ENCODE measurements at places on chromosomes 7 and 10.

DNA sequence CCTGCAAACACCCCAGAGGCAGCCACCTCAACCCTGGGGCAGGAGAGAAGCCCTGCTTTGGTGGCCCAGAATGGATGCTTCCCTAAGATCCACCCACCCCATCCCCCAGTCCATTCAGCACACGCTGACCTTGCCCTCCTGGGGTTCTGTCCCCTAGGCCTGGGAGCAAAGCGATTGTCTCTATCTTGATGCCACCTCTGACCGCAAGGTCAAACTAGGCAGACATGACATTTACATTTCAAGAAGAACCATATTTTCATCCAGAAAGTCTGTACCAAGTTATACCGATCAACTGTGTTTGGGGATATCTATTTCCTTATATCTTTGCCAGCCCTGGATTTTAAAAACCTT is 23.0 kb downstream of the MAT1A start:
- no peak for DNase-seq

- peak; percentile 32 for DNase-seq
Measured at GRCh38 chr10:118568327-118568848, 27.1 kb downstream of the PRLHR start.

- DNase-seq: peak; percentile 66
Measured at GRCh38 chr7:137146552-137147337, 196.8 kb downstream of the PTN start.

GRCh38 chr10:130579913-130580312 is 443.7 kb downstream of the GLRX3 start:
- no peak for DNase-seq

- no peak for DNase-seq
Measured at GRCh38 chr10:1177936-1178335, 121.8 kb downstream of the WDR37 start.

GRCh38 chr7:148436571-148436970 is 154.0 kb upstream of the C7orf33 start:
- DNase-seq: no peak

DNA sequence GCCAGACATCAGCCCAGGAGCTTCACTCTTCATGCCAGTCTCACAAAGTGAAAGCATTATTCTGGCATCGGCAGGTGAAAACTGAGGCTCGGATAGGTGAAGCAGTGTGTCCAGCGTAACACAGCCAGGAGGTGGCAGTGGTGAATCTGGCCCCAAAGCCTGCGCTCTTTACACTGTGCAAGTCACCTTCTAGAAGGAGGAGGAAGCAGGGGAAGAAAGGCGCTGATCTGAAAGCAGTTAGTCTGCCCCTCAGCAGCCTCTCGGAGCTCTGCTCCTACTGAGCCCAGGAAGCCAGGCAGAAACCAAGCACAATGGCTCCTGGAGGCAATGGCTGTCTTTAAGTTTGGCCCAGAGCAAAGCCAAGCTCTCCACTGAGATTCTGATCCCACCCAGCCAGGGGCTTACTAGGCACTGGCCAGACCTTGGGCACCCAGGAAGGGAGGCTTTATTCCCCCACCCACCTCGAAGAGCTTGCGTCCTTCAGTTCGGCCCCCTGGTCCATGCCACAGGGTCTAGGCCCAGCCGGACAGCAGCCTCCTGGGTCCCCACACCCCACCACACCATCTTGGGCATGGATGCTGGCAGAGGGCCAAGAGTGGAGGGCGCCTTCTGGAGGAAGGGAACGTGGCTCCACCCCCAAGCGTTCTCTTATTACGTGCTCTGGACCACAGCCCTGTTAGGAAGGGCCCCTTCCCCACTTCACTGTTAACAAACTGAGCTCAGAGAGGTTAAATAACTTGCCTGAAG is 104.5 kb downstream of the GRID1 start:
- DNase-seq: no peak

DNA sequence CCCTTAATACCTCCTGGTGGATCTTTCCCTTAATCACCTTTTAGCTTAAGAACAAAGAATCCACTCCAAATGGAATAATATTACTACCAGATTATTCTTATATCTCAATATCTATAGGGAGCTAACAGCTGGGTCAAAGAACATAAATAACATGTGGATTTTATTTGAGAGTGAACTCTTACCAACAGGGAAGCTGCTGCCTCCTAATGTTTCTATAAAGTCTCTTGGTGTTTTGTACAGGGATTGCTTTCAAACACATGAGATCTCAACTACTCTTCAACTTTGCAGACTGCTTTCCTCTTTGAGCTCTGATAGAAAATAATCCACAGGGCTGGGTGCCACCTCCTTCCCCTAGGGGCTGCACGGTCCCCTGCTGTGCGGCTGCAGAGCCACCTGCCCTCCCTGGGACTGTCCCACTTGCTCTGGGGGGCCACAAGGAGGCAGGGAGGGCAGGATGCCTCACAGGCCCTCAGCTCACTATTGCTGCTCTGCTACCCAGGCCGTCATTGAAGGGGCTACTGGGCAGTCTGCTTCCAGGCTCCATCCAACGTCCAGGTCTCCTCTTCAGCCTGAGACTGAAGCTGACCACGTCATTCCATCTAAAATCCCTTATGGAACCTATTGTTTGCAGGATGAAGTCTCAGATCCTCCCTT is 191.2 kb downstream of the CXCL12 start:
- peak; percentile 21 for DNase-seq

DNA sequence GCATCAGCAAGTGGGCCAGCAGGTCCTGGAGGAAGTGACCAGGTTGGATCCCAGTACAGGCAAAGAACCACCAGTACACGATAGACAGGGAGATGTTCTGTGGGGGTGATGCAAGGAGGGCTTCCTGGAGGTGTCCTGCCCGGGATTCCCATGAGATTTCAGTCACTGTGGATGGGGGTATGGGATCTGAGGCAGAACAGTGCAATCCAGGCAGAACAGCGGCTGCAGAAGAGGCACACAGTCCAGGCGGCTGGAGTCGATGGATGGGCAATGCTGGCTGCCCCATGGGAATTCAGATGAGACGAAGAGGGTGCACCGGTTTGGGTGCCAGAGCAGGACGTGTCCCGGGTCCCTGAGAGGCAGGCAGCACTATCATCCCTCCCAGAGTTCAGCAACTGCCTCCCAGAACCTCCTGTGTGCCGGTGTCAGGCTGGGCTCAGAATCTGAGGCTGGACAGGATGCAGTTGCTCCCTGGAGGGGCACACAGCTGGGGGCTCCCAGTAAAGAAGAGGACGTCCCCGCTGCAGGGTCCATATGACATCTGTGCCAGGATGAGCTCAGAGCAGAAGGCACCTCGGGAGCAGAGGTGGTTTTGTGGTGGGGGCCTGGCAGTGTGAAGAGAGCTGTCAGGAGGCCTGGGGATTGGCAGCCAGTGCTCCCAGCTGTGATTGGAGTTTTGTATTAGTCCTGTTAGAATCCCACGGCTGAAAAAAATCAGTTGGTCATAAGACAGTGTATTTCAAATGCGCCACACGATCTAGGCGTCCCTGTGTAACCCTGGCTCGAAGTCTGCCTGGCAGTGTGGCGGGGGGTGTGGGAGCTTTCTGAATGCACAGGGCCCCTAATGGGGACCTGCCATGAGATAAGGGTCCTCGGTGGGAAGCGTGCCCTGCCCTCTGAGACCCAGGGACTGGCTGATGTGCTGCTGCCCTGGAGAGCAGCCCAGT is 3.2 kb downstream of the KNDC1 start:
- DNase-seq: no peak

DNA sequence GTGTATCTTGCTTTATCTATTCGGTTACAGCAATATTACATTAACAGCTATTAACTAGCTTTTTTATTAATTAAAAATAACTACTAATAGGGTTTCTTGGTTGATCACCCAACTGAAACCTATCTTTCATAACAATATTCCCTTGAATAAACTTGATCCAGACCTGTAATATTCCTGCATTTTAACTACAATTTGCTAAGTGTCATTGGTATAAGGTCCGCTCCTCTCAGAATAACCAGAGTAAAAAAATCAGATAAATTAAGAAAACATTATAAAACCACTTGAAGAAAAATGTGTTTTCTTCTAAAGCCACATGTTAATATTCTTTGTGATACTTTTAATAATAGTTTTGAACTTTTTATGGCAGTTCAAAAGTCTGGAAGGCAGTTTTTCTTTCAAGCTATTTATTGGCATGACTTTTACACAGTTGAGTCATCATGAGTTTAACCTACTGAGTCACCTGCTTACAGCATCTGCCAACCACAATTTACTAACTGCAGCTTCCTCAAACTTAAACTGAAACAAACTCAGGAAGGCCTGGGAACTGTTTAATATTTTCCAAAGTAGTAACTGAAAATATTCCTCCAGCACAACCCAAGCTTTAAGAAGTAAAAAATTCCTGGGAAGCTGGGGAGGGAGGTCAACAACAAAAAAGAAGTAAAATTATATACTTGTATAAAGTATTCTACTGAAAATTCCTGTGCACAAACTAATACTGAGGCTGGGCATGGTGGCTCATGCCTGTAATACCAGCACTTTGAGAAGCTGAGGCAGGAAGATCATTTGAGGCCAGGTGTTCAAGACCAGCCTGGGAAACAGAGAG is 103.2 kb downstream of the NRBF2 start:
- DNase-seq: peak; percentile 86

DNA sequence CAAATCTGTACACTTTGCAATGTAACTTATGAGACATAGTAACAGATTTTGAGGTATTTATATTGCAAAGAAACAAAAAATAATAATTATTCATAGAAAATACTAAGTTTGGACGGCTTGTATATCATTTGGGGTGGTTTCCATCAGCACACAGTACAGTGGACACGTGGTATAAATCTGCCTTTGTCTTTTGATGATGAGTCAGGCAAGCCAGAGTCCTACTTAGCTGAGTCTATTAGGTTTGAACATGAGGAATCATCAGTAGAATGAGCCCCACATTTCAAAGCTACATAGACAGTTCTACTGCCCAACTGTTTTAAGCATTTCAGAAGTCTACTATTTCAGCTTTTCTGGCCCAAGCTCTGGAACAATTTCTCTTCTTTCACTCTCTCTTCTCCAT is 803.2 kb downstream of the PHTF2 start:
- DNase-seq: no peak

DNA sequence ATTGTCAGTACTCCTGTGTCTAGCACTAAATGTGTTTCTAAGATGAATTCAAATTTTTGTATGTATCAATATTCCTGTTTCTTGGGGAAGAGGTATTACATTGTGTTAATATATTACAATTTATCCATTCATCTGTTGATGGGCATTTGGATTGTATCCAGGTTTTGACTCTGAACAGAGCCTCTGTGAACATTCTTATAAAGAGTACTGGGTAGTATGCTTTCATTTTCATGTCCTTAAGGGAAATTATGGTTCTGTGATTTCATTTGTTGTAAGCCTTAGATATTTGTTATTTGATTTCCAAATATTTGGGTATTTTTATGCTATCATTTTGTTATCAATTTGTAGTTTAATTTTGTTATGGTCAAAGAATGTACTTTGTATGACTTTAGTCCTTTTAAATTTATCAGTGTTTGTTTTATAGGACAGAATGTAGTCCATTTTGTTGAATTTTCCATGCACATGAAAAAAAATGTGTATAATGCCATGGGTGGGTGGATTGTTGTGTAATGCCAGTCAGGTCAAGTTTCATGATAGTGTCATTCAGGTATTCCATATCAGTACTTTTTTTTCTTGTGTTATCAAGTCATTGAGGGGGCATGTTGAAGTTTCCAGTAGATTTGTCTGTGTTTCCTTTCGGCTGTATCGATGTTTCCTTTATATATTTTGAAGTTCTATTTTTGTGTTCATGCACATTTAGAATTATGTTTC is 38.4 kb downstream of the STAM start:
- DNase-seq: no peak

DNA sequence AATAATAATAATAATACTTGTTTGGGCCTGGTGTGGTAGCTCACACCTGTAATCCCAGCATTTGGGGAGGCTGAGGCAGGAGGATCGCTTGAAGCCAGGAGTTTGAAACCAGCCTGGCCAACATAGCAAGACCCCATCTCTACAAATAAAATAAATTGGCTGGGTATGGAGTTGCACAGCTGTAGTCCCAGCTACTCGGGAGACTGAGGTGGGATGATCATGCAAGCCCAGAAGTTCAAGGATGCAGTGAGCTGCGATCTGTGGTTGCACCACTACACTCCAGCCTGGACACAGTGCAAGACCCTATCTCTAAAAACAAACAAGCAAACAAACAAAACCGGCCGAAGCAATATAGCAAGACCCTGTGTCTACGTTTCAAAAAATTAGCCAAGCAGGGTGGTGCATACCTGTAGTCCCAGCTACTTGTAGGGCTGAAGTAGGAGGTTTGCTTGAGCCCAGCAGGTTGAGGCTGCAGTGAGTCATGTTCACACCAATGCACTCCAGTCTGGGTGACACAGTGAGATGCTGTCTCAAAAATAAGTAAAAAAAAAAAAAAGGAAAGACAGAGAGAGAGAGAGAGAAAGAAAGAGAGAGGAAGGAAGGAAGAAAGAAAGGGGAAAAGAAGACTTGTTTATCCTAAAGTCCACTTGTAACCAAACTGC is 85.6 kb upstream of the KDM7A start:
- no peak for DNase-seq

GRCh38 chr7:124915242-124915641 is 14.4 kb downstream of the POT1 start:
- DNase-seq: no peak

DNA sequence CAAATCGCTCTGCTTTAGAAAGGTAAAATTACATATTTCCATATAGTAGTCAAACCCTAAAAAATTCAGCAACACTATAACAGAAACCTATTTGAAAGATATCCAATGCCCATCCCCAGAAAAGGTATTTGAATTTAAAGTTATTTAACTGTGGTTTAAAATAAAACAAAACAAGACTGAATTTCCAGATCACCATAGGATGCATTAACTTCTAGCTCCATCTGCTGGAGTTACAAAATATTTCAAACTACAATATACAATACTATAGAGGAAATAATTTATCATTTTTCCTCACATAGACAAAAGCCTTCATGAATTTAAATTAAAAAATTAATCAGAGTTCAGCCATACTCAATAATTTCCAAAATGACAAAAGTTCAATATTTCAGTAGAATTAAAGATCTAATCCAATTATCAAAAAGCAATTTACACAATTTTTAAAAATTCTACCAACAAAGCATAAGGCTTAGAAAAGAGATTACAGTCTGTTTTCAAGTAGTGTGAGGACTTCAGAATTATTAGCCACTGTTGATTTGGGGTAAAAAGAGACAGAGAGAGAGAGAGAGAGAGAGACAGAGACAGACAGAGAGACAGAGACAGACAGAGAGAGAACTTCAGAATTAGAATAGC is 75.9 kb downstream of the LMBR1 start:
- DNase-seq: peak; percentile 42

DNA sequence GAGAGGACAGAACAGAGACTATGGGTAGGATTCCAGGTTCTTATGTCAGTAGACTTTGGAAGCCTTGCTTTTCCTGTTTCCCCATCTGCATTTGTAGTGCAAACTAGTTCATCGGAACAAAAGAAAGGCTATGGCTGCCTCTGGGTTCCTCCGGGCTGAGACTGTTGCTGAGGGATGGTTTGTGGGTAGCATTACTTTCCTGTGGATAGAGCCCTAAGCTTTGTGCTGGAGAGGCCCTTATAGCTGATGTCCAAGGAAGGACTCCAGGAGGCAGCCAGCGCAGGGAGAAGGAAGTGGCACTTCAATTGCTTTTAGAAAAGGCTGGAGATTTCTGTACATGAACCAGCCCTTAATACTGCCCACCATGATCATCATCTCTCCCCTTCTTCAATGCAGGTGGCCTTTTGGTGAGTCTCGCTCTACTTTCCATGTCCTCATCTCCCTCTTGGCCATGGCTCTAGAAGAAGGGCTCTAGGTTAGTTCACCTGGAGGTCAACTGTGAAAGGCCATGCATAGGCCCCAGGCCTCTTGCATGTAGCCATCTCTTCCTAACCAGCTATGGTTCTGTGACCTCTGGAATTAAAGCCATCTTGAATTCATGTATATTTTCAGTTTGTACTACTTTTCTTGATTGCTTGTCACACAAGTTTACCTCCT is 15.4 kb downstream of the MXI1 start:
- DNase-seq: no peak

- peak; percentile 70 for DNase-seq
Measured at GRCh38 chr10:71259815-71260501, 47.6 kb downstream of the UNC5B start.

Data from foreskin fibroblast (primary cell).